Urothelium cell line (cell line): ENCODE measurements at places on chromosomes 3 and 15.

DNA sequence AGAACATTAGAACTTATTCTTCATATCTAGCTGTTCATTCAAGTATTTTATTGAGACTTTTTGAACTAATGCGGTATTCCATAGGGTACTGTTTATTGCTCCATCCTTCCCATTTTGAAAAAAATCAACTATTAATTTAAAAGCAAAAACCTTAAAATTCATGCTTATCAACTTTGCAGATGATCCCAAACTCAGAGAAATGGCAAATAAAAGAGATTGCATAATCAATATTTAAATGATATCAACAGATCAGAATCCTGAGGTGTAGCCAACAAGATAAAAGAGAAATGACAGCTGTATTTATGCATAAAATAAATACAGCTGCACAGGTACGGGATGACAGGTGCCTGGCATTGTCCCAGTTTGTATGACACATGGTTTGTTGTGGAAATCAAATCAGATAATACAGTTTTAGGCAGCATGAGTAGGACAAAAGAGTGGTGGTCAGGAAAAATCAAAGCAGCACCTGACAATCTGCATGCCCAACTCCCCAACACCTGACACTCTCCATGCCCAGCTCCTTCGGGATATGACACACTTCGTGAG lies 42.4 kb upstream of the CMTM8 start:
- no peak for DNase-seq

GRCh38 chr3:48614044-48614443 lies 4.6 kb upstream of the UQCRC1 start:
- no peak for DNase-seq

DNA sequence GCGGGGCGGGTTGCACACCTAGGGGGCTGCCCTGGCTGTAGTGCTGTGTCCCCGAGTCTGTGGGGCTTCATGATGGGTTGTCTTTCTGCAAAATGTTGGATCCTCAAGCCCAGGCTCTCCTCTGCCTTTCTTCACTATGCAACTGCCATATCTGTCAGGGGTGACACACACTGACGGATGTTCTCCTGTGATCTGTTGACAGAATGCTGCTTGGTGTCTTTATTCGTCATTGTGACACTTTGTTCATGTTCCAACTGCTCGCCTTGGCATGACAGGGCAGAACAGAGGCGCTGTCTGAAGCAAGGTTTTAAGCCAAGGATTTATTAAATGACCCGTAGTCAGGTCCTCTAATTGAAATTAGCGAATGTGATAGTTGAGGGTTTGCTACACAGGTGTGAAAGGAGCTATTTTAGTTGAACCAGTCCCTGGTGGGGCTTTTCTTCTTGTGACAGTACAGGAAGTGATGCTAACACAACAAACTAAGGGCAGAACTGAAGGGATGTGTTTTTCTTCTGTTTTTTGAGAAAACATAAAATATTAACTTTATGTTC lies 173.4 kb downstream of the MCTP2 start:
- DNase-seq: no peak

- no peak for DNase-seq
Measured at GRCh38 chr15:42155546-42156242, 742 bp downstream of the PLA2G4F start.

- no peak for DNase-seq
Measured at GRCh38 chr3:46058981-46059380, 31.7 kb upstream of the XCR1 start.

- DNase-seq: peak; percentile 52
Measured at GRCh38 chr15:62601777-62602545, 436.9 kb upstream of the C2CD4B start.

GRCh38 chr3:37520907-37521341 lies 340.8 kb upstream of the CTDSPL start:
- no peak for DNase-seq

- DNase-seq: no peak
Measured at GRCh38 chr15:96792216-96792615, 461.7 kb downstream of the NR2F2 start.

GRCh38 chr3:118504906-118505305 lies 529.7 kb downstream of the IGSF11 start:
- DNase-seq: no peak

- no peak for DNase-seq
Measured at GRCh38 chr3:58628823-58629562, 37.6 kb downstream of the FAM3D start.

DNA sequence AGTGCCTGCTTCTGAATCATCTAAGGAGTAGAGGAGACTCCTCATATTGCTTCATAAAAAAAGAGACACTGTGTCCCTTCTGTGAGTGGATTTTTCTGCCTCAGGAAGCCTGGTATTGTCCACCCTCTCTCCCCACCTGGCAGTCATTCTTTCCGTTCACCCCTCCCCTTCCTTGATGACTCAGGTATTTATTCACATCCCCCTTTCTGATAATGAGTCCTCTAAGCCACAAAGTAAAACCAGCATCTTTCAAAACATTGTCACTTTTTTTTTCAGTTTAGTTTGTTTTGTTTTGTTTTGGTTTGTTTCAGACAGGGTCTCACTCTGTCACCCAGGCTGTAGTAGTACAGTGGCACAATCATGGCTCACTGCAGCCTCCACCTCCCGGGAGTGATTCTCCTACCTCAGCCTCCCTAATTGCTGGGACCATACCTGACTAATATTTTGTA lies 65.2 kb upstream of the UBE2E1 start:
- peak; percentile 68 for DNase-seq
